ENCODE measurements at places on chromosomes 4 and X. TPM values are rescaled to one million over a fixed set of nuclear protein-coding genes. Genes with fewer than 3 reads are reported as not detected.

The HPSE gene
- total RNA-seq = 2.1 TPM

DNA sequence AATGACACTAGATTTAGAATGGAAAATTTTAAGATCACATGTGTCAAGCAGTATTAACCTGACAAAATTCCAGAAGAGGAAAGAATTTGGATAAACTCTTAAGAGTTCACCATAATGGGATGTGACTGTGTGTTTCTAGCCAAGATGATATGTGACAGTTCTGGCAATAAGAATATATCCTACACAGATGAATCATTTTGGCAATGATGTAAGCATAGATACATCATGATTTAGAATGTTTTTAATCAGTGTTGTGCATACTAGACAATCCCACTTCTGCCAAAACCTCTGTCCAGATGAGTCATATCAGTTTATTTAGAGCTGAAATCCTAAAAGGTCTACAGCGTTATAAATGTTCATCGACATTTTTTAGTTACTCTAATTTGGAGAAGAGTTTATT is 48.8 kb downstream of the PTCHD1 start:
- DNase-seq = no peak

- DNase-seq = peak; percentile 49
Observed at GRCh38 chr4:8377103-8378075, 63.1 kb downstream of the ACOX3 start.

DNA sequence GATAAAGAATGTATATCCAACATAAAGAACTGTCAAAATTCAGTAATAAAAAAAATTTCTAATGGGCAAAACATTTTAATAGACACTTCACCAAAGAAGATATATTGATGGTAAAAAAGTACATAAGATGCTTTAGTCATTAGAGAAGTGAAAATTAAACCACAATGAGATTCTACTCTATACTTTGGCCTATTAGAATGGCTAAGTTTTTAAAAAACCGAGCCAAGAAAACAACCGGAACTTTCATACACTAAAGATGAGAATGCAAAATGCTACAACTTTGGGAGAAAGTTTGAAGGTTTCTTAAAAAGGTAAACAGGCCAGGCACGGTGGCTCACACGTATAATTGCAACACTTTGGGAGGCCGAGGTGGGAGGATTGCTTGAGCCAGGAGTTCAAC is 20.8 kb downstream of the CNOT6L start:
- no peak for DNase-seq

Measured in right cardiac atrium (tissue), 5 donors.